ENCODE measurements at places on chromosomes 3 and 15.

GRCh38 chr3:157549498-157549897 lies 46.3 kb upstream of the VEPH1 start:
- DNase-seq: no peak

GRCh38 chr3:72189339-72189738 lies 404.4 kb upstream of the PROK2 start:
- no peak for DNase-seq

- DNase-seq: no peak
Measured at GRCh38 chr15:91422797-91423196, 322.7 kb downstream of the SV2B start.

GRCh38 chr3:184551103-184551502 lies 10.5 kb upstream of the EPHB3 start:
- no peak for DNase-seq

DNA sequence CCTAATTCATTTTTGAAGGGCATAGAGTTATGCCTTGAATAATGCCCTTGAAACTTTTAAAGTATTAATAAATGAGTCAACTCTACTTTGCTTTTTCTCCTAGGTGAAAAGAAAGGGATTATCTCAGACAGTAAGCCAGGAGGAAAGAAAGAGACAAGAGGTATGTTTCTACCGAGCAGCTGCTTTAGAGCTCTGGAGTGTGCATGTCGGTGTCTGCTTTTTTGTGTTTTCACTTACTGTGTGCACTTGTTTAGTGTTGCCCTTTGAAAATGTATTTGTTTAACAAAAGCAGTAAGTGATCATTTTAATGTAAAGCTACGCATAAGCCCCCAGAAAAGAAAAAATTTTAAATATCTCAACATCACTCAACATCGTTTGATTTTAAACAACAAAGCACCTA lies 28.1 kb downstream of the ARHGEF26 start:
- DNase-seq: no peak

GRCh38 chr3:127068111-127068810 lies 85.3 kb downstream of the PLXNA1 start:
- no peak for DNase-seq

DNA sequence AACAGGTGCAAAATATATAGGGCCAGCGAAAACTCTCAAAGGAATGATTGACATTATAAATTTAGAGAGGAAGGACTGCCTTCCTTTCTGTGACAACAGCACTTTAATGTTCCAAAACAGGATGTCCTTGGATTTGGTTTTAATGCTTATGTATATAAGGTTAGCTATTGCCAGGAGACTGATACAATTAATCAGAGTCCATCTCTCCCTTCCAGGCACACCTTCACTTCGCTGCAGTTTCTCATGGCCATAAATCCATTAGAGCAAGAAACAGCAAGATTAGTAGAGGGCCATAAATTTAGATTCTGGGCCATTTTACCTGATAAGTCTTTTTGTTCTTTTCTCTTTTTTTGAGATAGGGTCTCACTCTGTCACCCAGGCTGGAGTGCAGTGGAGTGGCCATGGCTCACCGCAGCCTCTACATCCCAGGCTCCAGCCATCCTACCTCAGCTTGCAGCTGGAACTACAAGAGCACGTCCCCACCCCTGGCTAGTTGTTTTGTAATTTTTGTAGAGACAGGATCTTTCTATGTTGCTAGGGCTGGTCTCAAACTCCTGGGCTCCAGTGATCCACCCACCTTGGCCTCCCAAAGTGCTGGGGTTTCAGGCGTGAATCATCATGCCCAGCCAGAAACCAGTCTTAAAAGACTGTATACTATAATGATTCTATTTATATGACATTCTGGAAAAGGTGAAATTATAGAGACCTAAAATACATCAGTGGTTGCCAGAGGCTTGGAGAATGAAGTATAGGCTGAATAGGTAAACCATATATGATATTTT lies 15.7 kb upstream of the TFRC start:
- DNase-seq: no peak

DNA sequence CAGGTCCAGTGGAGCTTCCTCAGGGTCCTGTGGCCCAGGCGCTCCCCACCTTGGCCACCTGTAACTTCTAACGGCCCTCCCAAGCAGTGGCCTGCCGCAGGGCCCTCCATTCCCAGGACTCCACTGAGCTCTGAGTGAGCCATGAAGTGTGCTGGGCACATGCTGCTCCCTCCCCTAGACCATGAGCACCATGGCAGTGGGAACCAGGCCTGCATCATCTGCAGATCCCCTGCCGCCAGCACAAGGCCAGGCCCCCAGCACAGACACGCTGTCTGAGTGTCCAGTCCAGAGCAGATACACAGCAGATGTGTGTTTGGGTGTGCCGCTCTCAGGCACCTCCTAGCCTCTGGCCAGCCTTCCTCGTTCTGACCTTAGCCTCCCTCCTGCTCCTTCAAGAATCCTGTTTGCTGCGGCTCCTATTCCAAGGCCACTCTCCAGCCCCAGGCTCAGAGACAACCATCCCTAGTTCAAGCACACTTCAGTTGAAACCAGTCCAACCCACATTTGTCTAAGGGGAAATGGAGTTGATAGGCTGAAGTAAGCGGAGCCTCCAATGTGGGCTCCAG lies 7.0 kb upstream of the KLF15 start:
- DNase-seq: no peak

DNA sequence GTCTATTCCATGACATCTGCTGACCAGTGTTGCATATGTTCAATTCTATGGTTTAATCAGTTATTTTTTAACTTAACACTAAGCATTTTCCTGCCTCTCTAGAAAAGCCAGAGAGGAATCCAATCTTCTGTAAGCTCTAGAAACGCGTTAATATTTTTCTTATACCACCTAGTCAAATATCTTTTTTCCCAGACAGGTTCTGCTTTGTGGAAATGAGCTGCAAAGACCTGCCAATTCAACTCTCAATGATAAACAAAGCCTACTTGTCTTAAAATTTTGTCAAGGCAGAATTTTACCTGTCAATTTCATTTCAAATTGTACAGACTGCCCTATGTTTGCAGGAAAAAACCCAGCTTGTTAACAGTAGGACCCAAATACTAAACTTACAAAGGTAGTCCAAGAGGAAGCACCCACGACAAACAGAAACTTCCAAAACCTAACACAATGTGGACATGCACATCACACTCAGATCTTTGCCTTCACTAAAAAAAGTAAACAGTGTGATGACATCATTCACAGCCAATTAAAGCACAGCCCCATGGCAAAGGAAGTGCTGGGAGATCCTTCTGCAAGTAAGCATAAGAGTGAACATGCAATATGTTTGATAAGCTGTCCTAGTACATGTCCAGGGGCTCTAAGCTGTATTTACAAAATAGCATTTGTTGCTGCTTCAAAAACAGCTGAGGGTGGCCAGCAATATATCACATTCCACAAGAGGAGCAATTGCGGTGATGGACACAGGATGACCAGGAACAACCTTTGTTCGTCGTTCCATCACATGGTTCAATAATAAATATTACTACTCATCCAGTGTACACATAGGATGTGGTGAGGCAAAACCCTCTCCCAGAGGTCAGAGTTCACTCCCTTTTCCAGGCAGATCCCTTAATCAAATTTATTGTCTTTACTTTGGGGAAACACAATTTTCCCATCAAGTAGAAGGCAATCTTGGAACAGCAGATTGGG lies 139.4 kb upstream of the TSC22D2 start:
- no peak for DNase-seq

GRCh38 chr3:54342676-54343075 lies 220.3 kb downstream of the CACNA2D3 start:
- DNase-seq: no peak

GRCh38 chr15:85673326-85673725 lies 121.4 kb downstream of the KLHL25 start:
- no peak for DNase-seq

DNA sequence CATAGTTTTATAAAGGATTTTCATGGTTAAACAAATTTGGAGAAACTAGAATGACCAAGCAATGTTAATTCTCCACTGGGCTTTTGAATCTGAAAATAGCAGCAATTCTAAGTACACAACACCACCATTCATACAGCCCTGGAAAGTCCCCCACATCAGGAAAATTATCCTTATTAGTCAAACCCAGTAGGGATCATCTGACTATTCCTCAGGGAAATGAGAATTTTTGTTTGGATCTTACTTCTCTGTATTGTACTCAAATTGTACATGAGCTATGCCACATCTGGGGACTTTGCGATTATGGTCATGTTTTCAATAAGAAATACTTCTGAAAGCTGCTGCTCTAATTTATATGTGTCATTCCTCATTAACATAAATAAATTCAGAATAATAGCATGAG lies 46.0 kb downstream of the RARB start:
- no peak for DNase-seq

GRCh38 chr3:85652360-85652759 lies 693.6 kb downstream of the CADM2 start:
- no peak for DNase-seq

- DNase-seq: no peak
Measured at GRCh38 chr3:105948101-105948500, 79.3 kb upstream of the CBLB start.

- no peak for DNase-seq
Measured at GRCh38 chr3:42582474-42583070, 805 bp upstream of the SEC22C start.

GRCh38 chr15:64503197-64503596 lies 42.8 kb downstream of the ZNF609 start:
- DNase-seq: no peak

DNA sequence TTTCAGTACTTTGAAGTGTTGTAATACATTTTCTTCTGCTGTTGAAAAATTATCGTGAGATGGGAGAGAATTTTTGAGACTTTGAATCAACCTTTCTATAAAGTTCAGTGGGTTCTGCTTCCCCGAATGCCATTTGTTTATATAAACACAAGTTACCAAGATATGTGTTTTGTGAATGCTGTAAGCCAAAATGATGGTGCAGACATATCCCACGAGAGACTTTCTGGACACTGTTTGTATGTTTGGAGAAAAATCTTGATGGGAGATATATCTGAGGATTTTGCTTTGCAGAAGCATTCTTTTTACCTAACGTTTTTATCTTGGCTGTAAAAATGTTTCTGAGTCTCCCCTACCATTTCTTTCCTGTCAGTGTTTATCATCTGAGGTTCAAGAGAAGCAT lies 526.6 kb upstream of the ZNF717 start:
- DNase-seq: no peak

DNA sequence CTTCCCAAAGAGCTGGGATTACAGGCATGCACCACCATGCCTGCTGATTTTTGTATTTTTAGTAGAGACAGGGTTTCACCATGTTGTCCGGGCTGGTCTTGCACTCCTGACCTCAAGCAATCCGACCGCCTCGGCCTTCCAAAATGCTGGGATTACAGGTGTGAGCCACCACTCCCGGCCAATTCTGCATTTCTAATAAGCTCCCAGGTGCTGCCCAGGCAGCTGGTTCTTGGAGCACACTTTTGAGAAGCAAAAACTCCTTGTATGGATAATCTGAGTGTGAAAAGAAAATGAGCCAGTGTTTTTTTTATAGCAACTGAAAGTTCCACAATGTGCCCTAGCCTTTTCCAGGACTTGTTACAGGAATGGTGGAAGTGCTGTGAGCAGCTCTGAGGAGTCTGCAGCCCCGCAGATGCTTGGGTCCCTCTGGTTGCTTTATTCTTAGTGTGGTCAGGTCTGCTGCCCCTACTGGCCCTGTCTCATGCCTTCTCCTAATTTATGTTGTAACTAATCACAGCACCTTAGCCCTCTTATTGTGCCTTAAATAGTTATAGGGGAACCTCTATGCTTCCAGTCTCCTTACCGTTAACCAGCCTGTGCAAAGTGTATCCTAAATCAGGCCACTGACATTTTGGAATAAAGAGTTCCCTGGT lies 13.5 kb upstream of the KCNAB1 start:
- no peak for DNase-seq

DNA sequence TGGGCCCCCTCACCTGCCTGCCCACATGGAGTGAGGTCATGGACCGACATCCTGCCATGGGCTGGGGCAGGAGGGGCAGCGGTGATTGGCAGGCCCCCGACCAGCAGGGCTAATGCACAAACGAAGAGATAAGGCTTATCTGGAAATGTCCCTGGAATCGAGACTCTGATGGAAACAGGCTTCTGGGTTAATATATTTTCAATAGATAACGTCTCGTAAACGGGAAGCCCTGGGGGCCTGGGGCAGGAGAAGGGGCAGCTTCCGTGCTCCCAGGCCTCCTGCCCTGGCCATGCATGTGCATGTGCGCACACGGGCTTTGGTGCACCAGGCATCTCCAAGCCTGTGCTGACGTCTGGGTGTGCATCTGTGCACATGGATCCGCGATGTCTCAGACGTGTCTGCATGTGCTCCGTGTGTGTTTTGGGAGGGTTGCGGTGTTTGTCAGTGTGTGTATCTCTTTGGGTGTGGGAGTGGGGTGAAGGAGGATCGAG lies 55.1 kb downstream of the DNAJB8 start:
- no peak for DNase-seq

GRCh38 chr15:51281368-51281967 lies 56.9 kb downstream of the CYP19A1 start:
- peak; percentile 3 for DNase-seq

- no peak for DNase-seq
Measured at GRCh38 chr3:187136936-187137335, 2.4 kb downstream of the RPL39L start.

GRCh38 chr15:98953000-98953787 lies 54.4 kb downstream of the PGPEP1L start:
- DNase-seq: peak; percentile 18

DNA sequence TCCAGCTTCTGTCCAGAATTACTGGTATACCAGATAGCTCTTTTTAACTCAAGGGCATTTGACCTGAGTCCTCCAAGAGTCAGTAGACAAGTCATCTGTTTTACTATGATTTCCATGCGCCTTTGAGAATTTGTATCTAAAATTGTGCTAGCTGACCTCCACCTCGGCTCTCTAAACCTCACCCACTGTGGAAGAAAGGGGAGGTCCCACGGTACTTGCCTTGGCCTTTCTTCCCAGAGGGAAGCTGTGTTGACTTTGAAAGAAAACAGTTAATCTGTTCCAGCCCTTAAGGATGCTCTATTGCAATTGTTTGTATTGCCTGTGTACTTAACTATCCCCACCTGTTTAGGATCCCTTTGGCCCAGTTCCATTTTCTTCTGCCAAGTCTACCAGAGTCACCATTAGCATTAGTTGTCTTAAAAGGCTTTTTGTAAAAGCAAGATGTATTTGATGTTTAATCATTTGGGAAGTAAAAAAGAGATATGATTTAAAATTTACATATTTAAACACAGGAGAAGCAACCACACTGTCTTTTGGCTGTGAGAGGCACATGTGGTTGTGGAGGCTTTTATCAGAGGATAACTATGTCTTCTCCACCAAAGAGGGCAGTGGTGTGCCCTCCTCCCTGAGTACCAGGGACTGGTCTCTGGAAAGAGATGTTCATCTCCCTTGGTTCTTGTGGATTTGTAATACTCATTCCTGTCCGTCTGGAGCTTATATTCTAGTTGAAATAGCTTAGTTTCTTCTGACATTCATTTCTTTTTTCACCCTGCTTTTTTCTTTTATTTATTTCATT lies 88.8 kb downstream of the CRTC3 start:
- no peak for DNase-seq
